Substantia nigra (tissue), 51 donors: ENCODE measurements at places on chromosomes 5 and 9.

GRCh38 chr5:81513982-81514381 is 120.0 kb upstream of the ACOT12 start:
- no peak for DNase-seq

- no peak for DNase-seq
Measured at GRCh38 chr5:87645224-87645623, 232.5 kb upstream of the CCNH start.

GRCh38 chr9:133374612-133375115 is 1.2 kb downstream of the SURF4 start:
- no peak for DNase-seq

GRCh38 chr9:134632329-134632728 is 9.3 kb upstream of the COL5A1 start:
- no peak for DNase-seq

GRCh38 chr9:135655317-135655716 is 7.8 kb upstream of the LCN9 start:
- DNase-seq, result no peak

DNA sequence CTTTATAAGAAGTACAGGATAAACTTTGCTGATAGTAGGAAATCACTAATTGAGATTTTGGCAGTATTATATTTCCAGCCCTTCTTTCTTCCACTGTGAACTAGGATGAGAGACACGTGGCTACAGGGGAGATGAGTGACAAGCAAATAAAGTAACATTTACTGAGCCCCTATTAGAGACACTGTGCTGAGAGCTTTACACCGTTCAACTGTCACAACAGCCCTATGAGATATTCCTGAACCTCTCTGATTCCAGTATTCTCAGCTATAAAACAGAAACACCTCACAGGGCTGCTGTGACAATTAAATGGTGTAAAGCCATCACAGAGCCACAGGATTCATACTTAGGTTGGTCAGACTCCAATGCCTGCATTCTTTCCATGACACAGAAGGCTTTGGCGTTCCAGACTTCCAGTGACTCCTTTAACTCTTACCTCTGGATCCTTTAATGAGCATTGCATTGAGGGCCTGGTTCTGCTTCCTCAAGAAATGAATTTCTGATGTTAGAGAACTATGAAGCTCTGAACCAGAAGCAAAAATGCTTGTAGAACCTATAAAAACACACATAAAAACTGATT is 169.0 kb downstream of the CDK5RAP2 start:
- no peak for DNase-seq

- no peak for DNase-seq
Measured at GRCh38 chr5:176553260-176554085, 4.3 kb downstream of the CDHR2 start.

DNA sequence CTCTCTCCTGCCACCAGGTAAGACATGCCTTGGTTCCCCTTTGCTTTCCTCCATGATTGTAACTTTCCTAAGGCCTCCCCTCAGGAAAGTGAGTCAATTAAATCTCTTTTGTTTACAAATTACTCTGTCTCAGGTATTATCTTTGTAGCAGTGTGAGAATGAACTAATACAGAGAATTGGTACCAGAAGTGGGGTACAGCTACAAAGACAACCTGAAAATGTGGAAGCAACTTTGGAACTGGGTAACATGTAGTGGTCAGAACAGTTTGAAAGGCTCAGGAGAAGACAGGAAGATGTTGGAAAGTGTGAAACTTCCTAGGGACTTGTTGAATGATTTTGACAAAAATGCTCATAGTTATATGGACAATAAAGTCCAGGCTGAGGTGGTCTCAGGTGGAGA is 97.2 kb downstream of the FAM170A start:
- no peak for DNase-seq

DNA sequence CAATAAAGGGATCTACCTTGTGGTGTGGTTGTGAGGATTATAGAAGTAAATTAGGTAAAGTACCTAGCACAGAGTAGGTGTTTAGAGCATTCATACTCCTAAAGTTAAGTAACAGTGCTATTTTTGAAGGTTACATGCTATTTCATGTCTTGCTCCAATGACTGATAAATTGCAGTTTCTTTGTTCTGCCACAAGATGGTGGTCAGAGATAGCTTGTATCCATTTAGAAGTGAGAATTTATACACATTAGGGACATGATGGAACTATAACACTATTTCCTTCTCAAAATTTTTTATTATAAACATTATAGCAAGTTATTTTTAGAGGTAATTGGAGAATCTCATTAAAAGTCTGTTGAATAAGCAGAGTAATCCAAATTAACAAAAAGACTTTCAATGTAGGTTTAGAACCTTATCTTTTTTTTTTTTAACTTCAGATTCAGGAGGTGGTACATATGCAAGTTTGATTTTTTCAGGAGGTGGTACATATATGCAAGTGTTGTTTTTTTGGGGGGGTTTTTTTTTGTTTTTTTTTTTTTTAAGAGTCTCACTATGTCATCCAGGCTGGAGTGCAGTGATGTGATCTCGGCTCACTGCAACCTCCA is 17.1 kb downstream of the MTREX start:
- DNase-seq, result no peak

GRCh38 chr5:147558826-147559225 is 49.0 kb upstream of the DPYSL3 start:
- DNase-seq, result no peak

DNA sequence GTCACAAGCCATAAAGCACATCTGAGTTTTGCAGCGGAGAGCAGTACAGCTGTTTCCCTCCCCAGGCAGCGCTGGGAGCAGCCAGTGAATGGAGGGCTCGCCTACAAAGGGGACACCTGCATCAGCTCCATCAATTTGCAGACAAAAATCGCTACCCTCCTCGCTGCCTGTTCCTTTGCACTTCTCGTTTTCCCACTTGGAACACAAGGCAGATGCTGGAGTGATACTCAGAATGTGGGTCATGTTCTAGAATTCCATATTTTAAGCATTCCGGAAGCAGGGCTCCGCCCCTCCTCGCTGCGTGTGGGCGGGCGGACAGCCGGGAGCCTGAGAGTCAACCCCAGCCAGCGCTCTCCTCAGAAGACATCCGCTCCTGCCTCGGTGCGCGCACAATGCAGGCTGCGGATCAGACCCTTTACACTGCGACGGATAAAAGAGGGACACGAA is 92.1 kb downstream of the LMNB1 start:
- DNase-seq, result no peak

DNA sequence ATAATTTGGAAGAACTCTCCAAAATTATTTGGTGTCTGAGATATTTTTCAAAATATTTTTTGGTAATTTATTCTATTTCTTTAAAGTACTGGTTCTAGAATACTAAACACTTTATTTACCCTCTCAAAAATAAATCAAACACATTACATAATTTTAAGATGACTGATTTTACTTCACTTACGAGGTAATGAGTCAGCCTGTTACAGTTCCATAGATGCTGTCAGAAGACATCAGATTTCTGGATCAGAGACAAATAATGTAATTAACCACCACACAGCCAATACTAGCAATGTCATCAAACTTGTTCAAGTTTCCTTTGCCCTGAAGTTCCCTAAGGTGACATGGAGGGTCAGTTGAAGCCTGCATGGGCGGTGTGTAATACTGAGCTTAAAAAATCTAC is 106.1 kb upstream of the CDH9 start:
- DNase-seq, result no peak

DNA sequence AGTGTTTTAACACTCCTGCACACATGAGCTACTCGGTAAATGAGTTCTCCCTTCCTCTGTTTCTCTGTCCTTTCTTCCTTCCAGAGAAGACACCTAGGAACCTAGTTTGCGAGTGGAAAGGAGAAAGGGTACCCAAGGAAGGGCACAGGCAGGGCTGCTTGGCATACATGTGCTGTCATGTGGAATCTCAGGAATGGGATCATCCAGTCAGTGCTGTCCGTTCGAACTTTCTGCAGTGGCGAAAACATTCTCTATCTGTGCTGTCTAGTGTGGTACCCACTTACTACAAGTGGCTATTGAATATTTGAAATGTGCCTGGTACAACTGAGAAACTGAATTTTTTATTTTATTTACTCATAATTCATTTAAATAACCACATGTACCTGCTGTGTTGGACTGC is 28.0 kb downstream of the NLN start:
- no peak for DNase-seq

- peak; percentile 66 for DNase-seq
Measured at GRCh38 chr5:123036391-123037103, at the start of gene PPIC. Gene PPIC, minus strand, starts transcription at chr5:123036725. Its CDS starts 100 bp downstream, at chr5:123036625.

- no peak for DNase-seq
Measured at GRCh38 chr5:58545912-58546311, 37.0 kb upstream of the RAB3C start.

DNA sequence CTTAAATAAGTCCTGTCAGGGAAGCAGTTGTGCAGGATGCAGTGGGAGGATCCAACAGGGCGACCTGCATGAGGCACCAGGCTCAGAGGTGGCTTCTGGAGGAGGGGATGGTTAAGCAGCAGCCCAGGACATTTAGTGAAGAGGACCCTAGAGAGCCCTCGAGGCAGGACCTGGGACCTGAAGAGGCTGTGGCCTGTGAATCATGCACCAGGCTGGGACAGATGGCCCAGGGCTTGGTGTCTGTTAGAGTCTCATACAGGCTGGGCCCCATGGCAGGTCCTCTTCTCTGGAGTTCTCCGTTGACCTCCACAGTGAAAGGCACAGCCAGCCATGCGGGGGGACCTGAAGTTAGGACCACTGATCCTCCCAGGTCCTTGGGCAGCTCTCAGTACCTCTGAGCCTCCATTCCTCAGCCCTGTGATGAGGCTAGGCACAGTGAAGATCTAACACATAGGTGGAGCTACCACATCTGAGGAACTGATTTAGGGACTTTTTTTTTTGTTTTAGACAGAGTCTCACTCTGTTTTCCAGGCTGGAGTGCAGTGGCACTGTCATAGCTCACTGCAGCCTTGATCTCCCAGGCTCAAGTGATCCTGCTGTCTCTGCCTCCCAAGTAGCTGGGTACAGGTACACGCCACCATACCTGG is 60.8 kb upstream of the GARNL3 start:
- no peak for DNase-seq

DNA sequence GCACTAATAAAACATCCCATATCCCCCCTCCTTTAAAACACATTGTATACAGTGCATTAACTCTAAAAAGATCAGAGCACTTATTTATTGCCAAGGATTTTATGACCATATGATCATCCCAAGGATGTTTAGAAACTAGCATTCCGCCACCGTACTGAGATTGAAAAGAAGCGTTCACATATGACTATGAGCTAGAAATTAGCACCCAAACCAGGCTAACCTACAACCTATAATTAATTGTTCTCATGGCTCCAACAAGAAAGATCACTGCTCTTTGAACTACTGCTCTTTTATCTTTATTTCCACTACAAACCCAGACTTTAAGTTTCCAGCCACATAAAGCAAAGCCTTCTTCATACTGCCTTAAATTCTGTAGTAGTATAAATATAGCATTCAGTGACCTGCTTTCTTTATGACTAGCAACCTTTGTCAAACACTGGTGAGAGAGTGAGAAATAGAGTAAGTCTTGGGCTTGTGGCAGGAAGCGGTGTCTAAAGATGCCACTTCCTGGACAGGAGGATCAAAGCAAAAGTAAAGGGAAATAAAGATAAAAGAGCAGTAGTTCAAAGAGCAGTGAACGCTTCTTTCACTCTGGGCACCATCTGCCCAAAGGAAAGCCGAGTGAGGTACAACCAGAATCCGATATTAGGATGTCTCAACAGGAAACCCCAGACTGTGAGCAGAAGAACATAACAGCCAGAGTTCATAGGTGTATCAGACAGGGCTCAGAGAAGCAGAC is 151.1 kb upstream of the ERCC6L2 start:
- no peak for DNase-seq

DNA sequence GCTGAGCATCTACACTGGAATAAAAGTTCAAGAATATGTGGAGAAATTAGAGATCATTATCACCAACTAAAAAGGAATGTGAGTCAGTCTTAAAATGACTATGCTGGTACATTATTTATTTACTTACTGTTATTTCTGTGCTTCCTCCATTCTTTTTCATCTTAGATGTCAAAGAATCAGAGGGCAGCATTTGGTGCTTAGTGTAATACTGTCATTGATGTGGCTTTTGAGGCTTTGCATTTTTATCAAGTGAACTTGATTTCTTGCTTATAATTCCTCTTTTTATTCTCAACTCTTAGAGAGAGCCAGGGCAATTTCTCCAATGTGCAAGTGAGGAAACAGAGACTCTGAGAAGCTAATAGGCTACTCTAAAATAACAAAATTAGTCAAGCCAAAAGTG is 163.7 kb upstream of the TRPC7 start:
- DNase-seq, result no peak

DNA sequence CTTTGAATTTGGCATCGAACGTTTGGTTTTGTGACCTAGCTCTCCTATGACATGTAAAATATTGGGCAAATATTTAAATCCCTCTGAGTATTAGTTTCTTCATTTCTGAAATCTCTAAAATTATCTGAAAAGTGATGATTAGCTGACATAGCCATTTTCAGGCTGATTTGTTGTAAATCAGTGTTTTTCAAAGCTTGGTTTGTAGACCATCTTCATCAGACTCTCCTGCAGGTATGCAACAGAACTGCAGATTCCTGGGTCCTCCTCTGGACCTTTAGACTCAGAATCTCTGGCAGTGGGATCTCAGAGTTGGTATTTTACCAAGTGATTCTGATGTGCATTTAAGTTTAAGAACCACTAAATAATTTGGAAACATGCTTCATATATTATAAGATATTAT is 38.9 kb upstream of the NMUR2 start:
- no peak for DNase-seq

DNA sequence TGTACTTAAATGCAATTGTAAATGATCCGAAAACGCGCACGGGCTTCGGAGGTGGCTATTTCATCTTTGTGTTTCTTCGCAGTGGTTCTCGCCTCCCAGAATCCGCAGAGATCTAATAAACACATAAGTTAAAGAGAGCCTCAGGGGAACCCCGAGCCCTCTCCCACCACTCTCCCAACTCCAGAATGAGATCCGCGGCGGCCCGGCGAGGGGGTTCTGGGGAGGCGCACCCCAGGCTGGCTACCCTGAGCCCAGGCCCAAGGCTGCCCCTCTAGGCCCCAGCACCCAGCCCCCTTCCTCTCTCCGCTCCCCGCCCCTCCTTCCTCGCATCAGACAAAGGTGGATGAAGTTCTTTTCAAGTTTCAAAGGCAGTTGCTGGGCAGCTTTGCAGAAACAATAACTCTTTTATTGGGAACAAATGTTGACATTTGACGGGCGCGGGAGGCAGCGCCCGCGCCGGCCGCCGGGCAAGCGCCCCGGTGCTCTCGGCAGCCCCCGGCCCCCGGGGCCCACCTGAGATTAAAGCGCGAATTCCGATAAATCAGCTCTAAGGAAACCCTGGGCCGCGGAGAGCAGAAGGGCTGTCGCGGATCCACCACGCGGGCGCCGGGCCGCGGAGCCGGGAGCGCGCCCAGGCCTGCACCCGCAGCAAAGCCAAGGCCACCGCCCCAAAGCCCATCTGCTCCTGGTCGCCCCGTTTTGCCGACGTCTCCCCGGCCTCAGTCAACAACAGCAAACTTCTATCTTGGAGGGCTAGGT is 8.4 kb downstream of the IRX2 start:
- DNase-seq, result no peak

- no peak for DNase-seq
Measured at GRCh38 chr5:60671899-60672692, 27.9 kb downstream of the DEPDC1B start.

GRCh38 chr5:174188295-174188694 is 142.8 kb downstream of the NSG2 start:
- no peak for DNase-seq
